ENCODE measurements at places on chromosomes 4 and X.

- DNase-seq, result no peak
Measured at GRCh38 chr4:108849611-108850168, 86.8 kb upstream of the ETNPPL start.

DNA sequence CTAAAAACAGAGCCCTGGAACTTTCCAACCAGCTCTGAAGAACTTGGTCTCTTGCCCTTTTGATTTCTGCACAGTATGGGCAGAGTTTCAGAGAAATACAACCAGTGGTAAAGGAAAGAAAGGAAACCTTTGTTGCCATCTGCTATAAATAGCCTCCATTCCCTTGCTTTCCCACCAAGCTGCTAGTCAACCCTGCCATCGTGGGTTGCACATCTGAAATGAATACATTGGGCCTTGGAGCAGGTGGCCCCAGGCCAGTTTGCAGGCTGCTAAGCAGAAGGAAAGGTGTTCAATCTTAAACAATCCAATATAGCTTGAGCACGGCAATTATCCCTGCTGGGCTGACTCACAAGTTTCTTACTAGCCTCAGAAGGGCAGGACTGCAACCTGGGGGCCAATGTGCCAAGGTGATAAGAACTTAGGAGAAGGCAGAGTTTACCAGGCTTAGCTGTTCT is 142.5 kb downstream of the PPARGC1A start:
- no peak for DNase-seq

GRCh38 chr4:98527534-98528269 is 130.7 kb downstream of the TSPAN5 start:
- no peak for DNase-seq

DNA sequence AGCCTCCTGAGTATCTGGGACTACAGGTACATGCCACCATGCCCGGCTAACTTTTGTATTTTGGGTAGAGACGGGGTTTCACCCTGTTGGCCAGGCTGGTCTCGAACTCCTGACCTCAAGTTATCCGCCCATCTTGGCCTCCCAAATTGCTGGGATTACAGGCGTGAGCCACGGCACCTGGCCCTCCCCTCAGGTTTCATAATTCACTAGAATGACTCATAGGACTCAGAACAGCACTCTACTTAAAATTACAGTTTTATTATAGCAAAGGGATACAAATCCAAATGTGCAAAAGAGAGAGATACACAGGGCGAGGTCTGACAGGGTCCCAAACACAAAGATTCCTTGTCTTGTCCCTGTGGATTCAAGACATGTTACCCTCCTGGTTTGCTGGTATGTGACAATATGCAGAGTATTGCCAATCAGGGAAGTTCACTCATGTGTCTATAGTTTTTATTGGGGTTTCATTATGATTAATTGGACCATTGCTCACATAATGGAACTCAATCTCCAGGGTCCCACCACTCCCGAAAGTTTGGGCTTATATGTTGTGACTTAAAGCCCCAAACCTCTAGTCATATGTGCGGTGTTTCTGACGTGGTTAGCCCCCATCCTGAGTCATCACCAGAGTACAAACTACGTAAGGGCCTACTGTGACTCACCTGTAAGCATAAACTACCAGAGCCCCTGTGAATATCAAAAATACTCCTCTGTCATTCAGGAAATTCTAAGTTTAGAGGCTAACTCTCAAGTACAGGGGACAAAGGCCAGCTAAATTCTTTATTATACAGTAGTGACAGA is 5.2 kb downstream of the YIPF6 start:
- DNase-seq, result no peak

- no peak for DNase-seq
Measured at GRCh38 chr4:126851391-126851790, 781.4 kb upstream of the INTU start.

- DNase-seq, result no peak
Measured at GRCh38 chrX:119477812-119478232, 9.6 kb downstream of the SLC25A5 start.

- no peak for DNase-seq
Measured at GRCh38 chrX:23396263-23396662, 61.6 kb downstream of the PTCHD1 start.

Measured in cortex of kidney (tissue), 1 donor.